ENCODE measurements at places on chromosomes 2 and 18. TPM values are rescaled to one million over a fixed set of nuclear protein-coding genes. Genes with fewer than 3 reads are reported as not detected.

GRCh38 chr2:230919240-230919639 lies 5.8 kb downstream of the GPR55 start:
- DNase-seq: no peak

DNA sequence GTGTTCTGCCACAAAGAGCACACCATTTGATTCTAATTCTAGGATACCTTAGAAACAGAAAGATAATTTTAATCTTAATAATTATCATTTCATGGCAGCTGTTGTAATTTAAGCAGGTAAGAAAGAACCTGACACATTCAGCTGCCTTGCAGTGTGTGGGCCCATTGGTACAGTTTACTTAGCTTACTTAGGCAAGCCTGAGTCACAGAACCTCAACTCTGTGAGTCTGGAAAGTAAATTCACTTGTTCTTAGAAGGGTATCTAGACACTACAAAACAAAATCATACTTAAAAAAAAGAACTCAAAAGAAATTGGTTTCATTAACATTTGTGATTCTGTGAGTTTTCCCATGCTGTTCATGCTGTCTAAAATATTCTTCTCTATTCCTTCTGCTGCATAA lies 956.3 kb upstream of the SLC39A10 start:
- no peak for DNase-seq

The RTP5 gene
- total RNA-seq: not detected

The CRYGC gene
- not detected for total RNA-seq

DNA sequence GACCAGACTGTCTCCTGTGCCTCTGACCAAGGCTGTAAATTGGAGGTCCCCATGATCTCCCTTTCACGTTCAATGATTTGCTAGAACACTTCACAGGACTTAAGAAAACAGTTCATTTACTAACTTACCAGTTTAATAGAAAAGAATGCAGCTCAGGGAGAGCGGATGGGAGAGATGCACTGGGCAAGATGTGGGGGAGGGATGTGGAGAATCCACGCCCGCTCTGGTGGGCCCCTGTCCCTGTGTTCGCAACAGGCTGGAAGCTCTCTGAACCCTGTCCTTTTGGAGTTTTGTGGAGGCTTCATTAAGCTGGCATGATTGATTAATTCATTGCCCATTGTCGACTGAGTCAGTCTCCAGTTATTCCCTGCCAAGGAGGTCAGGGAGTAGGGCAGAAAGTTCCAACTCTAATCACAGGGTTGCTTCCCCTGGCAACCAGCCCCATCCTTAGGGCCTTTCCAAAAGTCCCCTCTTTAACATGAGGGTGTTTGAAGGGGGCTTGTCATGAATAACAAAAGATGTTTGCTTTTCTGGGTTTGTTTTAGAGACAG lies 257.1 kb downstream of the ACKR3 start:
- no peak for DNase-seq

The NAT8 gene
- total RNA-seq: not detected

GRCh38 chr2:104768694-104769093 lies 85.2 kb upstream of the POU3F3 start:
- no peak for DNase-seq

Data from osteoblast (primary cell).